ENCODE measurements at places on chromosomes 1 and 21.

DNA sequence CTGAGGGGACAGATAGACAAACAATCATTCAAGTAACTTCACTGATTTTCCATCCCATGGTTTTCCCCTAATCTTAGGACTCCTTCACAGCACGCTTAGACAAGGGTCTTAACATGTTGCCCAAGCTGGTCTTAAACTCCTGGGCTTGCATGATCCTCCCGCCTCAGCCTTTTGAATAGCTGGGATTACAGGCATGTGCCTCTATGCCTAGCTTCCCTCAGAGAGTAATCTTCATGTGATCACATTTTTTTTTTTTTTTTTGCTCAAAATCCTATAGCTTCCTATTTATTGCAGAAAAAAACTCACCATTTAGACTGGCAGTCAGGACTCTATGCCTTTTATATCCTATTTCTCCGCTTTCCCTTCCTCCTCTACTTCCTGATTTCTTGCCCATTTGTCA lies 90.4 kb upstream of the DPH5 start:
- no peak for DNase-seq

GRCh38 chr1:22803833-22804232 lies 93.2 kb downstream of the EPHB2 start:
- no peak for DNase-seq

- DNase-seq, result no peak
These were observed 10.5 kb upstream of the OR2W3 start for GRCh38 chr1:247884797-247885413.

GRCh38 chr1:223729906-223730305 lies 17.6 kb downstream of the CAPN2 start:
- DNase-seq, result no peak

GRCh38 chr1:225559902-225560301 lies 93.0 kb downstream of the ENAH start:
- DNase-seq, result no peak

DNA sequence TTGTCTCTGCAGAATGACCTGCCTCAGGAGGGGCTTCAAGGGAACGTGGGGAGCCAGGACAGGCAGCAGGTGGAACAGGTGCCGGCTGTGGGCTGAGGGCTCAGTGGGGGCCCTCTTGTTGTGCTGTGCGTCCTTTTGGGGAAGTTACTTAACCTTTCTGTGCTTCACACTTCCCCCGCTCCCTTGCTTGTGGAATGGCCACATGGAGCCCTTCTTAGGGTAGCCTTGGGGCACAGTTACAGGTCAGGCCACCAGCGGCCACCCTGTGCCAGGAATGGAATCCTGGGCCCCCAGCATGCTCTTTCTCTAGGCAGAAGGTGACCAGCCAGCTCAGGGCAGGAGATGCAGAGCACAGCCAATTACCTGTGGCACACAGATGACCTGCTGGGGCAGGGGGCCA lies 2.6 kb downstream of the IKBKE start:
- no peak for DNase-seq

Measured in NCI-H1417 treated with DMSO at 0.1 percent for 48 hours (cell line).